Activated naive CD8-positive, alpha-beta T cell treated with anti-CD3 and anti-CD28 coated beads for 36 hours (primary cell): ENCODE measurements at places on chromosomes 4 and X.

DNA sequence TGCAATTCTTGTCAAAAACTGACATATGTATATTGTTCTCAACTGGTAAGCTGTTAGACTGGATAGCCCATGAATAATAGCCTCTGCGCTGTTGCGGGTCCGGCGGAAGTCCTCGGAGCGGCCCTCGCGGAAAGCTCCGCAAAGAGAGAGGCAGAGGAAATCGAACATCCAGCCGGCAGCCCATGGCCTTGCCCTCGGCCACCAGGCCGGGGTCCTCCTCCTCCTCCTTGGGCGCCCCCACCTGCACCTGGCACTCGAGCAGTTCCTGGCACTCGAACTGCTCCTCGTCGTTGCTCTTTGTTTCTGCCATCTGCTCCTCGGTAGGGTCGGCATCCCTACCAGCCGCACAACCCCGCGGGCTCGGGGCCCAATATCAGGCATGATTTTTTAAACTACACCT is 1176.3 kb downstream of the PCDH18 start:
- no peak for DNase-seq

GRCh38 chrX:16885628-16886027 is 15.5 kb upstream of the RBBP7 start:
- no peak for DNase-seq

- peak; percentile 21 for DNase-seq
These were observed 108.4 kb upstream of the ATXN3L start for GRCh38 chrX:13428053-13428786.

- DNase-seq: no peak
These were observed 43.6 kb upstream of the AFAP1 start for GRCh38 chr4:7983296-7983695.

DNA sequence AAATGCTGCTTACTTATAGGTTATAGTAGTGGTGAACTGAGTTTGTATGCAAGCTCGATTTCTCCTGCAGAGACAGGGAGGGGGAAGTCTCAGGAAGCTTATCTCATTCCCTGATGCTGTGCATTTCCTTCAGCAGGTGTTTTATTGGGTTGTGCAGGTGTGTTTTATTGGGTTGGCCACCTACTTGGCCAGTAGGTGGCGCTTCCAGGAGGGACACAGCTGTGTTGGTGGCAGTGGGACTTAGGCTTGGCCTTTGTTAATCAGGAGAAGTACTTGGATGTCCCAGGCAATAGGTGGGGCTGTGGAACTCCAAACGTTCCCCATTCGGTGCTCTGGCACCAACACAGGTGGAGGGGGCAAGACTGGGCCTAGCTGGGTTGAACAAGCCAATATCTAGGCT is 196.0 kb upstream of the DCAF8L1 start:
- no peak for DNase-seq

DNA sequence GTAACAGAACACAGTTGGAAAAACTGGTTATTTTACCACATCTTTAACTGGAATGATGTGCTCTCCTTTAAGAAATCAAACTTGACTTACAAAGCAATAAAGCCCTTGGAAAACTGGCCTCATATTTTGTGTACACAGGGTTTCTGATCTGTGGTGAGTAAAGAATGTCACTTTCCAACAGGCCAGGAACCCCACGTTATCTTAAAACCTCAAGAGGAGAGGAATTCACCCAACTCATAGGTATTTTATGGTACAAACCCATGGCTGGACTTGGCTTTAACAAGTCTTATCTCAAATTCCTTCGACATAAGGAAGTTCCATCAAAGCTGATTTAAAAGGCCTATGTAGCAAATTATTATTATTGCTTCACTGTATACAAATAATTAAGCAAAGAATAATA is 1735.1 kb downstream of the PCDH7 start:
- no peak for DNase-seq

DNA sequence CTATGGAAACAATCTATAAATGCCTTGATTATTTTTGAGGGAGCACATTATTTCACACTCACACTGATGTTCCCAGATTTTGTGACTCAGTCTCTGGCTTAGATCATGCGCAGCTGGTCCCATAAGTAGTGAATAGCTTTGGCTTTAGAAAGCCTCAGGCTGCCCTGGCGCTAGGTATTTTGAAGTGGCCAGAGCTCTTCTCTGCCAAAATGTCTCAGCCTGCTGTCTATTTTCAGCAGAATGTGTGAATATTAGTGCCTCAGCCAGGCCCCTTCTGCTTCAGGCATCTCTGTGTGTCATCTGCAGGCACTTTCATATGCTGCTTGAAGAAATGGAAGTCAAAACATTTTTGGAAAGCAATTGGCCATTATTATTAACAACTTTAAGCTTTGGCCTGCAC is 931.0 kb upstream of the INTU start:
- no peak for DNase-seq

DNA sequence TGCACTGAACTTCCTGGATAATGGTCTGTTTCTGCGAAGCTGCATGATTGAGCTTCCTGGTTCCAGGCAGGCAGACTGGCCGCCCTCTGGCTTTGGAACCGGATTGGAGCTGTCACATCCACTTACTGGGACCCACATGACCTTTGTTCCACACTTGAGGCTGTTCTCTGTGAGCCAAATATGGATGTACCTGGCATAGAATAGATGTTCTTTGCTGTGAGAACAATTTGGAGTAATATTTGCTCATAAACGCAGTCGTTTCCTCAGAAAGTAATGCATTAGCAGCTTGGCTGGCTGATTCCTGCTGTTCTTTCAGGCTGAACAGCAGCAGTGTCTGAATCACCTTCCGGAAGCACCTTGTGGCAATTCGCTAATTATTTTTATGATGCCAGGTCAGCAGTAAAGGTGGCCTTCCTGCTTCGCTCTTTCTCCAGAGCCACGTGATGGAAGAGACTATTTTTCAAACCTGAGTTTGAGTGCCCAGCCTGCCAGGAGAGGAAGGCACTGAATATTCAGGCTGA is 78.1 kb upstream of the BOD1L1 start:
- no peak for DNase-seq

DNA sequence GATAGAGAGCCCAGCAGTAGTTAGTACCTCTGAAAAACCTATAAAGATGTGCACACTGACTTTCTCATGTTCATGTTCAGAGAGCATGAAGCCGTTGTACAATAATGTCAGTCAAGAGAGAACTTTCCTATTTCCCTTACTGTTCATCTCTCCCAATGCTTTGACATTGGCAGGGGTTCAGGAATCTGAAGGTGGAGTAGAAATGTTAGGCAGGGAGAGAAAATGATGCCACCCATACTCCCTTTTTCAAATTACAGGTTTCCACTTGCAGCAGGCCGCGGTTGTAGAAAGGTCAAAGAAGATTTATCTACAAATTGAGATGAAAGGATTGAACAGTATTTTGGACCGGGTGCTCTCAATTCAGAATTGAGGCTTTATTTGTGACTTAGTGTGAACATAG is 84.3 kb downstream of the DCAF8L2 start:
- no peak for DNase-seq

GRCh38 chr4:143377611-143378099 is 41.0 kb downstream of the GAB1 start:
- no peak for DNase-seq

GRCh38 chrX:10990418-10990817 is 120.7 kb upstream of the HCCS start:
- no peak for DNase-seq

DNA sequence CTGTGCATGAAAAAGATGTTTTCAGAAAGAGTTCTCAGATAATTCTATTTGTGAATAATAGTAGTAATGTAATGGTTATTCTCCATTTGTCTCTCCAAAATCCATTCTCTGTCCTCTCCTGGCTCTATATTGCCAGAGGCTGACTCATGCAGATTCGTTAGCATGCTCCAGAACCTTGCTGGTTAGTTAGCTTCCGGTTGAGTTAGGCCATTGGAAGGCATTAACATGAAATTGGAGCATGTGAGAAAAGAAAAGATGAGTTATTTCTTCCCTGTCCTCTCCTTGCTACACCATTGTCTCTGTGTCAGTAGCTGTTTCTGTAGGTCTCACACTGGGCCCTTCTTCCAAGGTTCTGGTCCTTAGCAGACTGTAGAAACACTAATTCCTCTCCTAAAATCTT is 23.5 kb upstream of the PRDM8 start:
- DNase-seq: no peak

- no peak for DNase-seq
These were observed 115.8 kb downstream of the PPARGC1A start for GRCh38 chr4:23773884-23774636.

DNA sequence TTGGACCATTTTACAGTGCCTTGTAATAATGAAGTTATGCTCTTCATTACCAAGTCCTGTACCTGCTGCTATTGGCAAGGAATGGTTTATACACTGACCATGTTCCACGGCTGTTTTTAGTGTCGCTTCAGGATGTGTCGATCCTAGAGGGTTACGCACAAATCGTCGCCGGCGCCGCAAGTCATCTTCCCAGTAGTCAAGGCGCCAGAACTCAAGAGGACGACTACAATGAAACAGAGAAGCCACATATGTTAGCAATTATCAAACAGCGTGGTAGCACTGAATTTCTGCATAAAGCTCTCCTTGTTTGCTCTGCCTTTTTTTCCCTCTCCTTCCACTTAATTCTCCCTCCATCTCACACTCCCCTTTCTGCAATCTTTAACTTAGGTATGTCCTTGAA is 17.0 kb downstream of the MAB21L2 start:
- DNase-seq: no peak

- no peak for DNase-seq
These were observed 7.3 kb downstream of the EMCN start for GRCh38 chr4:100510551-100510950.

DNA sequence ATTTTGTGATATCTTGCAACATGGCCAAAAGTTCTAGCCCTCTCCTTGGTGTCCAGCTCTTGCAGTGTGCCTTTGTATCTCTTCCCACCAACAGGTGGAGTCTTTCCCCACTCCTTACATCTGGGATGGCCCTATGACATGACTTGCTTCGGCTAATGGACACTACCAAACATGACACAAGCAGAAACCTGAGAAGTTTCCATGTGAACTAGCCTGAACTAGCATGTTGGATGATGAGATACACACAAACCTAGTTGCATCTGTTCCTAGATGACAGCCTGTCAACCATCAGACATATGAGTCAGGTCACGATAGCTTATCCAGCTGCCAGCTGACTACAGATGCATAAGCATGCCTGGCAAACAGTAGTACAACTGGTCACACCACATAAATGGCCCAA is 207.5 kb upstream of the FTHL17 start:
- no peak for DNase-seq

- no peak for DNase-seq
These were observed 234.7 kb downstream of the OR13H1 start for GRCh38 chrX:131778269-131779218.

DNA sequence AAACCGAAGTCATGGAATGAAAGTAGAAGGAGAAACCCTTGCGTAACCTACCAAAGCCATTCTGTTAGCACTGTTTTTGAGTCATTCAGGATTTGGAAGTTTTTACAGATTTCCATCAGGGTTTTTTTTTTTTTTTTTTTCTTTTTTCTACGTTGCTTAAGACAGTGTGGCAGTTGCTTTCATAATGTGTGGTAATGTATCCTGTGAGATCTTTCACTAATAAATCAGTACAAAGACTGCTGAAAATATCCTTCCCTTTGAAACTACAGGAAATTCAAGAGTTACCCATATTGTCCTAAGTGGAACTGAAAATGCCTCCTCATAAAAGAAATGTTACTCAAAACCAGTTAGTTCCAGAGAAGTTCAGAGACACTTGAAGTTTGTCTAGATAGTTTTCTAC is 137.8 kb downstream of the RAPGEF2 start:
- no peak for DNase-seq

DNA sequence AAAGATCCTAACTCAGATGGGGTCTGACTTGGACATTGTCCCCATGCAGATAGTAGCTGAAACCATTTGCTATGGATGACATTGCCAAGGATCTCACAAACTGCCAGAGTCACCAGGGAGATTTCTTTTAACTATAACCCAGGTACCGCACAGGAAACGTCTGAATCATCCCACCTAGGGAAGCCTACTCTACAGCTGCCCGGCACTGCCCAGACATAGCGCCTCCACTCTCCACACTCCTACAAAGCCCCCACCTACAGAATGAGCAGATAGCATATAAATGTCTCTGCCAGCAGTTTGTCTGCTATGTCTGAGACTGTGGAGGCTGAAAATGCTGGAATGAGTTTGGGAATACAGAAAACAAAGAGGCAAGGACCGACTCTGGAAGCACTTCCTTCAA is 32.3 kb downstream of the TRIM61 start:
- DNase-seq: no peak

GRCh38 chr4:101697266-101697665 is 93.3 kb upstream of the BANK1 start:
- no peak for DNase-seq

DNA sequence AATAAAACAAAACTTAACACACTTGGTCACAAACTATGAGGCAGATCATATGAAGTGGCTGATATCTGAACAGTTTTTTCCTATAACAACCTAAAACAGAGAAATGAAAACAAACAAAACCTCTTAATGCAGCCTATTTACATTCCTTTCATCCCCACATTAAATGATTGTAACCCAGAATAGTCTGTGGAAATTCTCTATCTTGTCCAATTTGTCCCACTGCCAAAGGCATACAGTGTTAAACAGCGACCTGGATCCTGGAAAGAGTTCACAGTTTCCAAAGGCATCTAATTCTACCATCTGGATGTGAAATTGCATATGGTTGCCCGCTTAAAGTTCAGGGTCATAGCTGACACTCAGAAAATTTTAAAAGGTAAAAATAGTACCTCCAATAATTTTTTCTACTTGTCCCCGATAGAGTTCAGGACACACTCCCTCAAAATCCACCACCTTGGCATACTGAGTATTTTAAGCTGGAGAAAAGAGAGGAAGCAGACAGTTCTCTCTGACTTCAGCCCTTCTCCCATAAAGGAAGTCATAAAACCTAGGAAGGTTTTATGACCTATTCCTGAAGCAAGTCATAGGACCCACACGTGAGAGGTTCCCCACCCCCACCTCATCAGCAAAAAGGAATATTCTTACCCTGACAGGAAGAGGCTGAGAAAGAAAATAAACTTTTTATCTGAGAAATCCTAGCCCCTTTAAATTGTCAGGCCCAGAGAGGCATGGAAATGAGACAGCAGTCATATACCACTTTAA is 270.2 kb downstream of the PAPSS1 start:
- DNase-seq: no peak

GRCh38 chrX:40366661-40367060 is 214.1 kb upstream of the ATP6AP2 start:
- DNase-seq: no peak

- DNase-seq: no peak
These were observed 47.5 kb downstream of the DCTD start for GRCh38 chr4:182869697-182870096.

DNA sequence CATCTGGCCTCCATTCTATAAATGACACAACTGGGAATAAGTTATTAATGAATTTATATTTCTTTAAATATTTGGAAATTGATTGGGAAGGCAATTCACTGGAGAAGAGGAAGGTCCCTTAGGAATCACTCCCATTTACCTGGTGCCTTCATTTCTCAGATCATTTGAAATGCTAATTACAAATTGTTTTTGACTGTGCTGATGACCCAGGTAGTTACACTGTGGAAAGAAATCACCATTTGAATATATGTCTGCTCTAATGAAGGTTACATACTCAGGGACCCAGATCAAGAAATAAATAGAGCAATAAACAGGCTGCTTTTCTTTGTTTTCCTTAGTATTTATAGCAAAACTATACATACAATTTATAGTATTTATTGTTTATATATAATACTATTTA is 1759.1 kb downstream of the ARAP2 start:
- DNase-seq: no peak

- DNase-seq: no peak
These were observed 4.6 kb upstream of the ZNF185 start for GRCh38 chrX:152892999-152893891.
